ENCODE measurements at places on chromosomes 4 and X.

DNA sequence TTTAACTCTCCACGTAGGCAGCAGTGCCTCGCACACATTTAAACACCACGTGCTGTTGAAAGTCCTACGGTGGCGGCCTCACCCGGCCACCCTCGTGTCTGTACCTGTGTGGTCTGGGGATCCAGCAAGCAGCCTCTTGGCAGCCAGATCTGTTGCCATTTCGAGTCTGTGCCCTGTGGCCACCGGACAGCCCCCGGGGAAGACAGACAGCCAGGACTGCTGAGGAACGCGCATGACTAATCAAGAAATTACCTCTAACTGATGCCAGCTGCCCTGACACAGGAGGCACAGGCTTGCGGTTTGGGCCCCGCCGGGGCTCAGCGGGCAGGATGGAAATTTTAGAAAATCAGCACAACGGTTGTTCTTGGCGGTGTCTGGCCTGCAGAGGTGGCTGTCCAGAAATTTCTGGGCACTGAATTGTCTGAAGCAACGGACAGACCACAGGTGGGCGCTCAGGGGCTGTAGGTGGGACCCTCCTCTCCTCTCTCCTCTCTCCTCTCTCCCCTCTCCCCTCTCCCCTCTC lies 15.6 kb upstream of the ASMTL start:
- peaks cover 15% of the 10 kb centered on the region for H3K36me3 ChIP-seq
- H3K4me3 ChIP-seq, result no peak overlapping the region
- DNase-seq, result peak; percentile 90
- no peaks in the 10 kb centered on the region for H3K27me3 ChIP-seq
- H3K4me1 ChIP-seq, result peaks cover 82% of the 10 kb centered on the region
- peak overlapping the region; percentile 90 for H3K27ac ChIP-seq

DNA sequence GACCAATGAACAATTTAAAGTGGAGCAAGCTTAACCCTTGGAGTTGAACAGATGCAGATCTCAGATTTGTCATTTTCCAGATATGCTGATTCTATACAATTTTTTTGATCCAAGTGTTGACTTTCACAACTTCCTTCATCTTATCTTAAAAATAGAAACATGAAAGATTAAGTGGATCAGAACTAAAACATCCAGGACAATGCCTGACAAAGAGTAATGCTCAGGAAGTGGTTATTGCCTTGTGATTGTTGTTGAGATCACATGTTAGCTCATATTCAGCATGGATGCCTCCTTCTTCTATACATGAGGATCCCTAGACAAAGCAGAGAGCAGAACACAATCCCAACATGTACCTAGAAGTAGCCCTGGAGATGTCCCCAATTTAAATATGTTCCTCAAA lies 160.9 kb downstream of the PPARGC1A start:
- no peaks in the 10 kb centered on the region for H3K36me3 ChIP-seq
- no peak overlapping the region for H3K4me3 ChIP-seq
- H3K27ac ChIP-seq, result no peak overlapping the region
- no peaks in the 10 kb centered on the region for H3K4me1 ChIP-seq
- no peak for DNase-seq

- no peaks in the 10 kb centered on the region for H3K4me1 ChIP-seq
- no peak overlapping the region for H3K4me3 ChIP-seq
- no peaks in the 10 kb centered on the region for H3K36me3 ChIP-seq
- no peak overlapping the region for H3K27ac ChIP-seq
Measured at GRCh38 chrX:31909850-31910572, 838.2 kb upstream of the FTHL17 start.

GRCh38 chrX:107831071-107831730 lies 5.5 kb downstream of the MID2 start:
- H3K36me3 ChIP-seq, result no peaks in the 10 kb centered on the region
- H3K27me3 ChIP-seq, result no peaks in the 10 kb centered on the region
- DNase-seq, result no peak
- H3K4me3 ChIP-seq, result no peak overlapping the region

DNA sequence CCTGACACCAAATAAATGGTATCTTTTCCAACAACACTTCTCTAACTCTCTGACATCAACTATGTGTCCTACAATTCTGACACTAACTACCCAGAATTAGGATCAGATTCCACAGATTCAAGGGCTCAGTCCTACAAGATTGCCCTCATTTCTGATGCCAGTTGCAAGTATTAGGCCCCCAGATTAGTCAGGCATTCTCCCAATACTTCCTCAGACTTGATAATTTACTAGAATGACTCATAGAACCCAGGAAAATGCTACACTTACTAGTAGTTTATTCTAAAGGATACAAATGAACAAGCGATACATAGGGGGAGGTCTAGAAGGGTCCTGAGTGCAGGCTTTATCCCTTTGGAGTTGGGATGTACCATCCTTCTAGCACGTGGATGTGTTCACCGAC lies 8.5 kb downstream of the TIGD2 start:
- no peak overlapping the region for H3K27ac ChIP-seq
- no peaks in the 10 kb centered on the region for H3K27me3 ChIP-seq
- DNase-seq, result no peak

DNA sequence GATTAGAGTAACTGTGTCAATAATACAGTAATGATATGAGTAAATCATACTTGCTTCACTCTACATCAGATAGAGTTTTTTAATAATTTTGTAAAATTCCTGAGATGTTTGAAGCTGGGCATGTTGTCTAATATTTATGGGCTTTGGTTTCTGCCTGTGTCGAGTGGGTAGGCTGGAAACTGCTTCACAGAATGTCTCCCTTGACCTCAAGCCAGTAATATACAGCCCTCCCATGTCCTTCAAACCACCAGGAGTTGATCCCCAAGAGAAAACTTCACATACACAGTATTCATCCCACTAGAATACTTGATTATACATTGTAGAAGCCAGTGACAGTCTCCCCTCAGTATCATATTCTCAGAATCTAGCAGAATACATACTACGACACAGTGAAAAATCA lies 284.8 kb upstream of the TENM3 start:
- no peak for DNase-seq
- H3K4me1 ChIP-seq, result no peaks in the 10 kb centered on the region
- no peaks in the 10 kb centered on the region for H3K27me3 ChIP-seq
- no peak overlapping the region for H3K27ac ChIP-seq

DNA sequence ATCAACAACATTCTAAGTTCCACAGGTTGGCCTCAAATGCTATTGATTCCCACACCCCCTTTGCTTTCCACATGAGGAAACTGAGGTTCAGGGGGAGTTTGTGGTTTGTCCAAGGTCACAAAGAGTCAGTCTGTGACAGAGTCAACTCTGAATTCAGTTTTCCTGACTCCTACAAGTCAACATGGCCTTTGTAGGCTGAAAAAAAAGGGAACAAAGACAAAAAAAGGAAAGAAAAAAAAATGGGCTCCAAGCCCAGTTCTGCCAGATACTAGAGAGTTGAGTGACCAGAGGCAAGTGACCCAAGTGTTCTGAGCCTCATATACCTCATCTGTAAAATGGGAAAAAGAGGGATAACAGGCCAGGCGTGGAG lies 16.5 kb upstream of the PIM2 start:
- peaks cover 63% of the 10 kb centered on the region for H3K4me1 ChIP-seq
- H3K27me3 ChIP-seq, result no peaks in the 10 kb centered on the region
- H3K36me3 ChIP-seq, result peaks cover 50% of the 10 kb centered on the region
- no peak for DNase-seq
- no peak overlapping the region for H3K4me3 ChIP-seq

- H3K4me3 ChIP-seq, result peak overlapping the region; percentile 23
- no peak overlapping the region for H3K27ac ChIP-seq
- H3K27me3 ChIP-seq, result peaks cover 13% of the 10 kb centered on the region
- H3K36me3 ChIP-seq, result no peaks in the 10 kb centered on the region
Measured at GRCh38 chr4:133149932-133150471, 908 bp downstream of the PCDH10 start.

DNA sequence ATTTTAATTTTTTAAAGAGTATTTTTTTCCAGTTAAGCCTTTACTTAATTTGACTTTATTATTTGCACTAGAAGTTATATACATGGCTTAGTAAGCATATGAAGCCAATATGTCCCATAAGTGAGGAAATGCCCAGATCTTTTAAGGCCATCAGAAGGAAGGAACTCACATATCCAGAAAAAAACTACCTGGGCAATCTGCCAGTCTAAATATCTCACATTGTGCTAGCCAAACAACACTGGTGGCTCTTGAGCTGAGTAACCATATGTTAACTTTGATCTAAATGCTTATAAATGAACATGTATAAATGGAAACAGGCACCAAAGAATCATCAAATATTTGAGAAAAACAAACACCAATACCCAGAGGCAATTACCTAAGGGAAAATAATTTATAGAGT lies 138.6 kb upstream of the APOOL start:
- H3K27me3 ChIP-seq, result no peaks in the 10 kb centered on the region
- H3K36me3 ChIP-seq, result no peaks in the 10 kb centered on the region
- no peak overlapping the region for H3K27ac ChIP-seq
- DNase-seq, result no peak
- no peaks in the 10 kb centered on the region for H3K4me1 ChIP-seq
- no peak overlapping the region for H3K4me3 ChIP-seq

DNA sequence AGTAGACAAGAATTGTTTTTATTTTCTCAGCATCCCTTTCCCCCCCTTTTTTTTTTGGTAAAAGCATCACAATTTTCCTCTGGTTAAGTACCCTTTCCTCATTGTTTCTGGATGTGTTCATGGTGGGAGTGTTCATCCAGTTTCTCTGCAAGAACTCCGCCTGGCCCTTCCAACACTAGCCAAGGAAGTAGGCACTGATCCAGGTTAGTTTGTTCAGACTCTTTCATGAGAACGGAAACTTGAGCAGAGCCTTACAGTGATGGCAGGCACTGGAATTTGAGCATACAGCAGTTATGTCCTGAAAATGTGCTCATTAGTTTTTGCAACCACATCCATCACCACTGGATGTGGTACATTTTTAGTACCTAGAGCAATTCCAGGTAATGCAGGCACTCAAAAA lies 336.1 kb upstream of the BOD1L1 start:
- H3K27ac ChIP-seq, result no peak overlapping the region
- H3K4me3 ChIP-seq, result no peak overlapping the region
- peaks cover 8% of the 10 kb centered on the region for H3K4me1 ChIP-seq

GRCh38 chr4:57764856-57765255 lies 654.7 kb upstream of the IGFBP7 start:
- no peaks in the 10 kb centered on the region for H3K4me1 ChIP-seq
- no peaks in the 10 kb centered on the region for H3K27me3 ChIP-seq
- DNase-seq, result no peak
- no peak overlapping the region for H3K27ac ChIP-seq
- H3K4me3 ChIP-seq, result no peak overlapping the region

DNA sequence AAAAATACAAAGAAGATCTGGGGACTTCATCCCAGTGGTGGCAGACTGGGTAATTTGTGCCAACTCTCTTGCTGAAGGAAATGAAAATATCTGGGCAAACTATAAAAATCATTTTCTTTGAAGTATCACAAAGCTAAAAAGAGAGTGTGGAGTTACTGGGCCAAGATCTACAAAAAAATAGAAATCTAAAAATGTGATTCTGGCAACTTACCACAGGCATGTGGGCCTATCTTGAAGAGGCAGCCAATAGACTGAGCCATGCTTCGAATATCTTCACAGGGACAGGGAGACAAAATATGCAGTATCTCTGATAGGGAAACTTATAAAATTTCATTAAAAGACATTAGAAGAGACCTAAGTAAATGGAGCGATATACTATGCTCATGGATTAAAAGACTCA lies 168.8 kb downstream of the RCHY1 start:
- no peaks in the 10 kb centered on the region for H3K4me1 ChIP-seq
- no peaks in the 10 kb centered on the region for H3K27me3 ChIP-seq
- no peak for DNase-seq
- H3K36me3 ChIP-seq, result no peaks in the 10 kb centered on the region
- H3K27ac ChIP-seq, result no peak overlapping the region

DNA sequence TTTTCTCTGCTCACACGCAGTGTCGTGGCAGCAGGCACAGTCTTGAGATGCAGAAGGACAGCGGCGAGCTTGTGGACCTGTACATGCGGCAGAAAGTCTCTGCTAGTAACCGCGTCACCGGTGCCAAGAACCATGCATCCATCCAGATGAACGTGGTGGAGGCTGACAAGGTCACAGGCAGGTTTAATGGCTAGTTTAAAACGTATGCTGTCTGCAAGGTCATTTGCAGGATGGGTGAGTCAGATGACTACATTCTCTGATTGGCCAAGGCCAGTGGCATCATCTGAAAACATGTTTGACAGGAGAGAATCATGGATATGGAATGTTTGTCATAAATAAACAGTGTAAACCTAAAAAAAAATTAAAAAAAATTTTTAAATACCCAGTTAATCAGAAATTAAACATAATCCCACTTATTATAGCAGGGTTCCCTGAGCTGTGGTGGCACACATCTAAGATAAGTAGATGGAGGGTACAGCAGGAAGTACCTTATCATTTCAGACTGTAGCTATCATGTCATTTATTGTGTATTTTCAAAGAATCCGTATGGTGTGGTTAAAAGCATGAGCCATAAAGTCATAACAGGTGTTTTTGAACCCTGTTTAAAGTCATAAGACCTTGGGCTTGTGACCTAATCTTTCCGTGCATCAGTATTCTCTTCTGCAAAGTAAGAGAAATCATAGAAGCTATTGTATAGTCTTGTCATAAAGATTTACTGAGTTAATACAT lies 7.5 kb upstream of the BMP2K start:
- no peaks in the 10 kb centered on the region for H3K36me3 ChIP-seq
- peaks cover 18% of the 10 kb centered on the region for H3K4me1 ChIP-seq
- H3K27ac ChIP-seq, result no peak overlapping the region
- no peak overlapping the region for H3K4me3 ChIP-seq

- peaks cover 20% of the 10 kb centered on the region for H3K4me1 ChIP-seq
- H3K36me3 ChIP-seq, result no peaks in the 10 kb centered on the region
- H3K27me3 ChIP-seq, result peaks cover 74% of the 10 kb centered on the region
- no peak for DNase-seq
- H3K27ac ChIP-seq, result no peak overlapping the region
Measured at GRCh38 chrX:11666952-11667685, 1.4 kb upstream of the ARHGAP6 start.

GRCh38 chrX:5057786-5058185 lies 1170.9 kb downstream of the NLGN4X start:
- no peak for DNase-seq
- H3K27me3 ChIP-seq, result no peaks in the 10 kb centered on the region
- H3K36me3 ChIP-seq, result no peaks in the 10 kb centered on the region

GRCh38 chr4:174474457-174475075 lies 47.7 kb downstream of the HPGD start:
- no peaks in the 10 kb centered on the region for H3K27me3 ChIP-seq
- DNase-seq, result no peak
- H3K4me3 ChIP-seq, result no peak overlapping the region
- H3K4me1 ChIP-seq, result no peaks in the 10 kb centered on the region
- H3K27ac ChIP-seq, result no peak overlapping the region
- no peaks in the 10 kb centered on the region for H3K36me3 ChIP-seq

GRCh38 chr4:1480720-1481119 lies 74.5 kb upstream of the NKX1-1 start:
- no peak overlapping the region for H3K27ac ChIP-seq
- no peaks in the 10 kb centered on the region for H3K4me1 ChIP-seq
- H3K4me3 ChIP-seq, result no peak overlapping the region
- DNase-seq, result no peak
- no peaks in the 10 kb centered on the region for H3K27me3 ChIP-seq

- no peaks in the 10 kb centered on the region for H3K27me3 ChIP-seq
- H3K36me3 ChIP-seq, result no peaks in the 10 kb centered on the region
- no peak overlapping the region for H3K27ac ChIP-seq
- H3K4me1 ChIP-seq, result no peaks in the 10 kb centered on the region
- H3K4me3 ChIP-seq, result no peak overlapping the region
Measured at GRCh38 chrX:39174241-39174771, 373.0 kb downstream of the MID1IP1 start.

- H3K36me3 ChIP-seq, result no peaks in the 10 kb centered on the region
- no peak overlapping the region for H3K27ac ChIP-seq
- DNase-seq, result no peak
- H3K4me1 ChIP-seq, result no peaks in the 10 kb centered on the region
- no peaks in the 10 kb centered on the region for H3K27me3 ChIP-seq
Measured at GRCh38 chr4:27251771-27252170, 391.1 kb downstream of the STIM2 start.

Data from spleen (tissue), 13 donors.